Activated naive CD8-positive, alpha-beta T cell treated with anti-CD3 and anti-CD28 coated beads for 36 hours (primary cell): ENCODE measurements at places on chromosomes 13 and 19. TPM values are rescaled to one million over a fixed set of nuclear protein-coding genes. Genes with fewer than 3 reads are reported as not detected.
A peak's percentile ranks its signal among the peaks of the same experiment; 100 is the strongest.

DNA sequence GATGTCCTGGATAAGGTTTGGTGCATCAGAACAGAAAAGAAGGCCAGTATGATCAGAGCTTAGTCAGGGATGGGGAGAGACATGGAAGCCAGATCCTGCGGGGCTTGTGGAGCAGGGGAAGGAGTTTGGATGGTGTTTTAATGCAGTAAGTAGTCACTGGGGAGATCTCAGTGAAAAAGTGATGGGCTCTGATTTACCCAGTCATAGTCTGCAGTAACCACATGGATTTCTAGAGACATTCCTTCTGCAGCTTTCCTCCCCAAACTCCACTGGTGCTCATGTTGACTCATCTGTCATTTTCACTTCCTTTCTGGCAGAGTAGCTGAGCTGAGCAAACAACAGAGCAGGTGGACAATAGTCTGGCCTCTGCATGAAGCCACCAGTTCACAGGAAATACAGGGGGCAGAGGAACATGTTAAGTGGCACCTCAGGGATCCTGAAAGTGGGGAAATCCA lies 144.1 kb downstream of the DPF1 start:
- peaks cover 9% of the 10 kb centered on the region for H3K36me3 ChIP-seq
- no peak overlapping the region for H3K4me3 ChIP-seq
- no peaks in the 10 kb centered on the region for H3K27me3 ChIP-seq
- peaks cover 14% of the 10 kb centered on the region for H3K4me1 ChIP-seq
- H3K27ac ChIP-seq = peak overlapping the region; percentile 89

Gene GDF15
- total RNA-seq = not detected

DNA sequence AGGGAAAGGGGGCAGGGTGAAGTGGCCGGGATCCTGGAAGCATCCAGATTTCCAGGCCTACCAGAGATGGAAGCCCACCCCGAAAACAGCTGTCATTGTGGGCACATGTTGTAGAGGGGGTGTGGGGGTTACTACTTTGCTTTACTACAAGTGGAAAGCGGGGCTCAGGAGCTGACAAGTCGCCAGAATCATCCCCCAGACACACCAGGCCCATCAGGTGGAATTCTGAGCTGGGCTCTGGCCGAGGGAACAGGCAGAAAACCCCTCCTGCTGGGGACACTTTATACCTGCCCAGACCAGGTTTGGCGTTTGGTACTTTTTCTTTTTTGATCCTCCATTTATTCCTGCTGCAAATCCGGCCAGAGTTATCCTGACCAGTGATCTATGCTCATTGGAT lies 3.8 kb downstream of the CDX2 start:
- peaks cover 95% of the 10 kb centered on the region for H3K27me3 ChIP-seq
- H3K4me1 ChIP-seq = peaks cover 17% of the 10 kb centered on the region
- H3K4me3 ChIP-seq = no peak overlapping the region
- H3K36me3 ChIP-seq = no peaks in the 10 kb centered on the region

GRCh38 chr13:110914081-110914330 lies 863 bp downstream of the ANKRD10 start:
- H3K4me3 ChIP-seq = peak overlapping the region; percentile 91
- DNase-seq = no peak
- H3K27me3 ChIP-seq = no peaks in the 10 kb centered on the region
- H3K27ac ChIP-seq = peak overlapping the region; percentile 91
- peaks cover 48% of the 10 kb centered on the region for H3K4me1 ChIP-seq
- peaks cover 50% of the 10 kb centered on the region for H3K36me3 ChIP-seq

Gene STK11
- 54.7 TPM for total RNA-seq

DNA sequence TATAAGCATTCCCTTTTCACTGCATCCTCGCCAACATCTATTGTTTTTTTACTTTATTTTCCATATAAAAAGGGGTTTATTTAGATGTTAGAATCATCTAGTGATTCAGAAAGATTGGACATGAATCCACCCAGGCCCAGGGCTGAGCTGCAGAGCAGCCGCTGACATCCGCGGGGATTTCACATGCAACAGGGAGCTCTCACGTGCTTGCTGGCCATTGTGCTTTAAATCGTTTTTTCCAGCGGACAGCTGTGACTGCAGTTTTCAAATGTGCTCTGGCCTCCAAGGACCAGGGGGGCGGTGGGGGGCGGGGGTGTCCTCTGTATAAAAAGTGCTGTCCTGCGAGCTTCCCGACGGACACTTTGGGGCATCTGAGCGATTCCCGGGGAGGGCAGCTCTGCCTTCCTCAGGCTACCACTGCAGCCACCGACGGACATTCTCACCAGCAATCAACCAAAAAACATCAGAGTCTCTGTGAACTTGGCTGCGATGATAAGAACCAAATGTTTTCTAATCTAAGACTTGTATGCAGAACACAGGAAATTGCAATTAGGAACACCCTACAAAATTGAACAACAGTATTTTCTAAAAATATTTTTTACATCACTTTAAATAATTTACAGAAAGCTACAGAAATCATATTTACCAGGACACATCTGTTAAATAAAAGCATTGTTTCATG lies 12.6 kb downstream of the RB1 start:
- H3K4me3 ChIP-seq = no peak overlapping the region
- DNase-seq = no peak
- peaks cover 30% of the 10 kb centered on the region for H3K4me1 ChIP-seq
- no peaks in the 10 kb centered on the region for H3K27me3 ChIP-seq
- H3K27ac ChIP-seq = peak overlapping the region; percentile 11

GRCh38 chr13:64633948-64634347 lies 2596.2 kb downstream of the PCDH9 start:
- H3K27ac ChIP-seq = no peak overlapping the region
- H3K4me3 ChIP-seq = no peak overlapping the region
- H3K27me3 ChIP-seq = no peaks in the 10 kb centered on the region
- H3K4me1 ChIP-seq = no peaks in the 10 kb centered on the region
- no peaks in the 10 kb centered on the region for H3K36me3 ChIP-seq
- DNase-seq = no peak

DNA sequence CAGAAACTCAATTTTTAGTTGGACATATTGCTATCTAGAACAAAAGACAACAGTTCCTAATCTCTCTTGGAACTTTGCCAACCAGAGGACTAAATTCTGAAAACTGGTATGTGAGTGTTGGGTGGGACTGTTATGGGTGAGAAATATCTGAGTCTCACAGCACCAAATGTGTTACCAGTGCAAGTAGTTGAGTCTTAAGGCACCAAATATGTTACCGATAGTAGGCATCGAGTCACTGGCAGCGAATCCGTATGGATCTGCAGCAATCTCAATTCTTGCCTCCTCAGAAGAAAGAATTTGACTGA lies 575.2 kb downstream of the DACH1 start:
- peak overlapping the region; percentile 81 for H3K27ac ChIP-seq
- H3K4me3 ChIP-seq = no peak overlapping the region
- no peak for DNase-seq
- H3K27me3 ChIP-seq = peaks cover 12% of the 10 kb centered on the region
- H3K4me1 ChIP-seq = peaks cover 11% of the 10 kb centered on the region

Gene GPR4
- total RNA-seq = not detected

DNA sequence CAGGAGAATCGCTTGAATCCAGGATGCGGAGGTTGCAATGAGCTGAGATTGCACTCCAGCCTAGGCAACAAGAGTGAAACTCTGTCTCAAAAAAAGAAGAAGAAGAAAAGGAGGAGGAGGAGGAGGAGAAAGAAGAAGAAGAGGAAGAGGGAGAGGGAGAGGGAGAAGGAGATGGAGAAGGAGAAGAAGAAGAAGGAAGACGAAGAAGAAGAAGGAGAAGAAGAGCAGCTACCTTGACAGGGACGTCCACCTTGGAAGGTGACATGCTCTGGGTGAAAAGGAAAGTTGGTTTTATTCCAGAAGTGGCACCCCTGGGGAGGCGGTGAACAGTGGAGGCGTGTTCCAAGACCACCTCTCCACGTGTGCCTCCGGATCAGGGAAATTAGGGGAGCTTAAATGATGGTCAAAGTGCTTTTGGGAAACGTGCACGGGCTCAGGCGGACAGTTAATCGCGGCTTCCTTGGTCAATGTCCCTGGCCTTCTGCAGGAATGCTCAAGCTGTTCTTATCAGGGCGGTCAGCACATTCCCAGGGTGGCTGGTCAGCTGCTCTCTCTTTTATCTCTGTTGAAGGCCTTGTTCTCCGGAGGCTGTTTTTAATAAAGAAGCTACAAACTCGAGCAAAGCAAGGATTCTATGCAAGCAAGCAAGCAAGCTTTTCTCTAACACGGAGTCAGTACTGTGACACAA lies 78.9 kb upstream of the PEG3 start:
- H3K36me3 ChIP-seq = peaks cover 2% of the 10 kb centered on the region
- no peaks in the 10 kb centered on the region for H3K4me1 ChIP-seq
- peaks cover 3% of the 10 kb centered on the region for H3K27me3 ChIP-seq
- no peak overlapping the region for H3K4me3 ChIP-seq
- no peak for DNase-seq

DNA sequence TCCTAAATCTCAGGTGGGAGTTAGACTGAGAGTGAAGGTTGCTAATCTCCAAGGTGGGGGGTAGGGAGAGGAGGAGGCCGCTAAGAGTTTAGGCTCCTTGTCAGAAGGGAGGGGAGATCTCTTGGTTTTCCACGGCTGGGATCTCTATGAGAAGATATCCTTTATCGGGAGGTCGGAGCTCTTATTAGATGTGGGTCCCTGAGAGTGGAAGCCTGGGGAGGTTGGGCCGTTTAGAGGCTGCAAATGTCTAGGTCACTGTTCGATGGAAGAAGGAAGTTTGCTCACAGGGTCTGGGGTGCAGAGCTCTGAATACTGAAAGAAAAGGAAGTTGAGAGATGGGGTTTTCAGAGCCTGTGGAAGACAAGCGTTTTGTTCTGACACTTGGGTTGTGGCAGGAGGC lies 3.8 kb downstream of the MYADM start:
- no peaks in the 10 kb centered on the region for H3K27me3 ChIP-seq
- H3K4me1 ChIP-seq = peaks cover 55% of the 10 kb centered on the region
- peak overlapping the region; percentile 36 for H3K4me3 ChIP-seq

Gene KIR2DL3
- not detected for total RNA-seq

DNA sequence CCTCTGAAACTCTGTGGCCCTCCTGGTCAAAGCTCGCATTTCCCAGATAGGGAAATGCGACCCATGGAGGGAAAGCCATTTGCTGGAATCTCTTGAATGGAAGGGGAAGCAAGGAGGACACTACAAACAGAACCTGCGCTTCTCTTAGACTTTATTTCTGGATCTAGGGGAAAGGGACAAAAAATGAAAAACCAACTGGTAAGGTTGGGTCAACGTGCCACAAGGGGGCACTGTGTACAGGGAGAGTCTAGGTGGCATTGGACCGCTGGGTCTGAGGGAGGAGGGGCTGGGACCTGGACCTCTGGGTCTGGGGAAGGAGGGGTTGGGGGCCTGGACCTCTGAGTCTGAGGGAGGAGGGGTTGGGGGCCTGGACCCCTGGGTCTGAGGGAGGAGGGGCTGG lies 5.0 kb downstream of the KLK4 start:
- H3K4me3 ChIP-seq = no peak overlapping the region
- no peak overlapping the region for H3K27ac ChIP-seq
- H3K36me3 ChIP-seq = no peaks in the 10 kb centered on the region
- H3K4me1 ChIP-seq = peaks cover 8% of the 10 kb centered on the region

Gene DCLK1
- not detected for total RNA-seq
